ENCODE measurements at places on chromosomes 1 and 21.
A peak's percentile ranks its signal among the peaks of the same experiment; 100 is the strongest.

GRCh38 chr1:221696027-221696426 lies 45.9 kb downstream of the DUSP10 start:
- no peak for DNase-seq

- no peak for DNase-seq
Measured at GRCh38 chr1:197991594-197991993, 74.4 kb downstream of the LHX9 start.

- DNase-seq, result peak; percentile 74
Measured at GRCh38 chr1:160193091-160193819, 2.9 kb downstream of the CASQ1 start.

GRCh38 chr21:34528131-34528561 lies 16.1 kb upstream of the KCNE1 start:
- no peak for DNase-seq

DNA sequence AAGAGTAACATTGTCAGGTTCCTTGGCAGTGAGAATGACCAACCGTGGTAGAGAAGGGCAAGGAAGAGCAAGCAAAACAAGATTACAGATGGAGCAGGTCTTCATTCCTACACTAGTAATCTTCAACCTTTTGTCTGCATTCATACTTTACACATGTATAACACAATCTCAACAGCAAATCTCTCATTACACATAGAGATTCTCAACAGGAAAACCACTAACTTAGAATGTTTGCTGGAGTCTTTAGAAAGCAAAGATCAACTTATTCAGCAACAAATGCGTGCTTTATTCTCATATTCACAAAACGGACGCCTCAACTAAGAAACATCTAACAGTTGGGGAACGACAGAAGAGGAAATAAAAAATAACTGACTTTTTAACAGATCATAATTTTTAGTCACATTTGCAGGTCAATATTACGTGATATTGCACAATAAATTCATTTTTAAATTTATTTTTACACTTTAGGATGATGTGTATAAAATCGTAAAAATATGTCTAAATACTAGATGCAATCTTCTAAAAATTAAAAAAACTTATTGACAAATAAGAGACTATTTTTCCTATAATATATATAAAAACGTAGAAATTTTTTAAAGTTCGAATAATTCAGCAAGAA lies 82.9 kb downstream of the ARID4B start:
- no peak for DNase-seq

DNA sequence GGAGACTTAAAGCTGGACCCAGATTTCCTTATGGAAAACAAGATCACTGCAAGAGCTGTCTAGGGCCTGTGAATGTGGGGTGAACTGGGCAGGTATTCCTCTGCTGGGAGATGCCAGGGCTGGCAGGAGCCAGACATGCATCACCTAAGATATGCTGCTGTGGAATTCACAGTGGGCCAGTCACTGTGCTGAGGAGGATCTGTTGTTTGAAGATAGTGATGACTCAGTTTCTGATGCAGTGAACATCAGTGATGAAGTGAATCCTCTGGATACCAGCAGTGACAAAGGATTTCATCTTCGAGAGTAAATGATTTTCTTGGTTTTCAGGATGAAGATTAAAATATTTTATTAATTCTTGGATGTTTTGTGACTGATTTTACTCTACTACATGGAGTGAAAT lies 29.9 kb upstream of the CAMSAP2 start:
- DNase-seq, result no peak

GRCh38 chr1:16927256-16927655 lies 5.5 kb downstream of the CROCC start:
- DNase-seq, result no peak

DNA sequence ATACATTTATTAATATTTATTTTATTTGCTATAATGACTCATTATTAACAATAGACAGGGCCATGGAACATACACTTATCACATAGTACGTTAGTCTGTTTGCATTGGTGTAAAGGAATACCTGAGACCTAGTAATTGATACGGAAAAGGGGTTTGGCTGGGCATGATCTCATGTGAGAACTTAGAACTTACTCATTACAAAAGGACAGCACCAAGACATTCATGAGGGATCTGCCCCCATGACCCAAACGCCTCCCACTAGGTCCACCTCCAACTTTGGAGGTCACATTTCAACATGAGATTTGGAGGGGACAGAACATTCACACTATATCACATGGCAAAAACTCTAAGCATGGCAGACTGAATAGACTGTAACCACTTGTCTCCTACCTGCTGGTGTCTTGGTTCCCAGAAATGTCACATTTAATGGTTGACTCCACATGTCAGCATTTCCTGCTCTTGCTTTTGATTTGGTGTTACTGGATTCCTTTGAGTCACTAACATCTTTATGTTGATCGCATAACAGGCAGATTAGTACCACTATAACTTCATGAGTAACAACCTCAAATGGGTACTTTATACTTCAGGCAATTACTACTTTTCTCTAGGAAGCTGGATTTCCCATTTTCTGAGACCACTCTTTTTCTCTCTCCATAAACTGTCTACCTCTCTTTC lies 3.5 kb upstream of the C1orf116 start:
- DNase-seq, result no peak

DNA sequence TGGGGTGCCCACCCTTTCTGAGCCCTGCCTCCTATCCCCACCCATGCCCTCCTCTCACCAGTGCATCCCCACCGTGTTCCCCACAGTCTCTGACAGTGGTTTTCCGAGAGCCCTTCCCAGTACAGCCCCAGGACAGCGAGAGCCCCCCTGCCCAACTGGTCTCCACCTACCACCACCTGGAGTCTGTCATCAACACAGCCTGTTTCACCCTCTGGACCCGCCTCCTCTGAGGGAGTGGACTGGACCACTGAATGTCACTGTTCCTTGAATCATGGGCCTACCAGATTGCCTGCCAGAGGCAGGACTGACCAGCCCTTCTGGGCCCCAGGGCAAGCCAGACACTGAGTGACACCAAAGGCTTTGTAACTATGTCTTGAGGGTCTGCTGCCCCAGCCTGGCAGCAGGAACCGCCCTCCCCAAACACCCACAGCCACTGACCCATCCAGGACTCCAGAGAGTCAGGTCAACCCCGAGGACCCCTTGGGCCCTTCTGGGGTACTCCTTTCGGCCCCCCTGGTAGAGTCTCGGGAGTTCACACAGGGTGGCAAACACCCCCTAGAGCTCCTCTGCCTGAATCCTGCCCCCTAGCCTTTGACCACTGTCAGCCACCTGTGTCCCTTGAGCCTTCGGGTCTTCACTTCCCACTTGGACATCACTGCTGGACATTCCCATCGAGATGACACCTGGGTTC lies 3.3 kb downstream of the HYI start:
- no peak for DNase-seq

GRCh38 chr1:201488830-201489589 lies 17.9 kb downstream of the CSRP1 start:
- no peak for DNase-seq

DNA sequence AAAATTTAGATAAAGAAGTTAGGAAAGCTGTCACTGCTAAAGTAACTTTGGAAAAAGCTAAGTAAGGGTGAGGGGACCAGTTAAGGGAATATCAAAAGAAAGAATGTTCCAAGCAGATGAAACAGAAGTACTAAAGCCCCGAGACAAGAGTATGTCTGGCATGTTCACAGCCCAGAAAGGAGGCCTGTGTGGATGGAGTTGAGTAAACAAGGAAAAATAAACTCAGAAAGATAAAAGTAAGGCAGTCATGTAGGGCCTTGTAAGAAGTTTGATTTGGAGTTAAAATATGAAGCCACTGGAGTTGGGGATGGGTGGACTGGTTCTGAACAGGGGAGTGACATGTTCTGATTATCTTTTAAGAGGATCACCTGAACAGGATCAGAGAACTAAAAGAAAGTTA lies 177.9 kb downstream of the CDC42BPA start:
- no peak for DNase-seq

DNA sequence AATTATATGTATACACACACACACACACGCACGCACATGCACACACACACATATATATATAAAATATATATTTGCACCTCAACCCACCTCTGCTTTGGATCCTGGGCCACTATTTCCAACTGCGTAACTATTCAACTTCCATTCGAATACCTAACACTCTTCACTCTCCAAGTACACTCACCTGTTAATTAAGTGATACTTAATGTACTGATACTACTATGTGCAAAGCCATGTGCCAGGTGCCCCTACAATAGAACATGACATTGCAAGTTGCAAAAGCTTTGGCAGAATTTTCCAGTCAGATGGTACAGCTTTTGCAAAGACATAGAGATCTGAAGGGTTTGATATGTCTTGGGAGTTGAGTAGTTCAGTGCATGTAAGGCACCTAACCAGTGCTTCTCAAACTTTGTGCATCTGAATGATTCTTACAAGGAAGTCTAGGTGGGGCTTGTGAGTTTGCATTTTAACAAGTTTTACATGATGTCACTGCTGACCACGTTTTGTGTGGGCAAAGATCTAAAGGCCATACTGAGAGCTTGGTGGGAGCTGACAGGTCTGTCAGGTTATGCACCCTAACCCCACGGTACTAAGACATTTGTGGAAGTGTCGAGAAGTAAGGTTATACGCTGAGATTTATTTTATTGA lies 7.2 kb downstream of the CXADR start:
- DNase-seq, result no peak

GRCh38 chr1:221783437-221783836 lies 41.5 kb upstream of the DUSP10 start:
- DNase-seq, result no peak

GRCh38 chr21:46594276-46594675 lies 10.6 kb downstream of the S100B start:
- no peak for DNase-seq

DNA sequence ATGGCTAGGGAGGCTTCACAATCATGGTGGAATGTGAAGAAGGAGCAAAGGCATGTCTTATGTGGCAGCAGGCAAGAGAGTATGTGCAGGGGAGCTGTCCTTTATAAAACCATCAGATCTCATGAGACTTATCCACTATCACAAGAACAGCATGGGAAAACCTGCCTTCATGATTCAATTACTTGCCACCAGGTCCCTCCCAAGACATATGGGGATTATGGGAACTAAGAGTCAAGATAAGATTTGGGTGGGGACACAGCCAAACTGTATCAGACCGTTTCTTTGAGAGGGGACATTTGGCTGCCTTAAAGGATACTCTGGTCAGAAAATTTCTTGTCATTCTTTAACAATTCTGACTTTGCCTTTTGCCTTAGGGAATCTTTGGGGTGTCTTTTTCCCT lies 3.2 kb upstream of the XPR1 start:
- no peak for DNase-seq

DNA sequence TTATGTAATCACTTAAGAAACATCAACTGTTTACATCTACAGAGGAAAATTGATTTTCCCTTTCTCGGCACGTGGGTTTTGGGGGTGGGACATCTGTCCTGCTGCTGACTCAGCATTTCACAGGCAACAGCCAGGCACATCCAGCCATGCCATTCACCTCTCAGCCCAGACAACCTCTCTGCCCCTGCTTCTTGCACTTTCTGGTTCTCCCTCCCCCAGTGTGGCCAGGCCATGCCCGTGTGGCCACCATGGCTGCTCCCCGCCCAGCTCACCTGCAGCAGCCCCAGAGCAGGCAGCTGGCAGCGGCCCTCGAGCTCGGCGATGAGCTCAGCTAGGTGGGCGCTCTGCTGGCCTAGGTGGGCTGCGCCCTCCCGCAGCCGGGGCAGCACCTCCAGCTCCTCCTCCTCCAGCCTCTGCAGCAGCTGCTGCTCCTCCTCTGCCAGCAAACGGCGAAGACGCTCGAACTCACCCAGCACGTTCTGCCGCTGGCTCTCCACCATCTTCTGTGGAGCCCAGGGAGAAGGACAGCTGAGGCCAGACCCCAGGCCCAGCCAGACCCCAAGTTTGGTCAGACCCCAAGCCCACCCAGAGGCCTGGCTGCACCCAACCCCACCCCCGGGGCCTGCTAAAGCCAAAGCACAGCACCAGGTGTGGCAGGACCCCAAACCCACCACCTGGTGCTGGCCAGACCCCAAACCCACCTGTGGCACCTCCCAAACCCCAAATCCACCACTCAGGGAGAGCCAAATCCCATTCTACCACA lies 5.8 kb downstream of the TRIM11 start:
- no peak for DNase-seq

DNA sequence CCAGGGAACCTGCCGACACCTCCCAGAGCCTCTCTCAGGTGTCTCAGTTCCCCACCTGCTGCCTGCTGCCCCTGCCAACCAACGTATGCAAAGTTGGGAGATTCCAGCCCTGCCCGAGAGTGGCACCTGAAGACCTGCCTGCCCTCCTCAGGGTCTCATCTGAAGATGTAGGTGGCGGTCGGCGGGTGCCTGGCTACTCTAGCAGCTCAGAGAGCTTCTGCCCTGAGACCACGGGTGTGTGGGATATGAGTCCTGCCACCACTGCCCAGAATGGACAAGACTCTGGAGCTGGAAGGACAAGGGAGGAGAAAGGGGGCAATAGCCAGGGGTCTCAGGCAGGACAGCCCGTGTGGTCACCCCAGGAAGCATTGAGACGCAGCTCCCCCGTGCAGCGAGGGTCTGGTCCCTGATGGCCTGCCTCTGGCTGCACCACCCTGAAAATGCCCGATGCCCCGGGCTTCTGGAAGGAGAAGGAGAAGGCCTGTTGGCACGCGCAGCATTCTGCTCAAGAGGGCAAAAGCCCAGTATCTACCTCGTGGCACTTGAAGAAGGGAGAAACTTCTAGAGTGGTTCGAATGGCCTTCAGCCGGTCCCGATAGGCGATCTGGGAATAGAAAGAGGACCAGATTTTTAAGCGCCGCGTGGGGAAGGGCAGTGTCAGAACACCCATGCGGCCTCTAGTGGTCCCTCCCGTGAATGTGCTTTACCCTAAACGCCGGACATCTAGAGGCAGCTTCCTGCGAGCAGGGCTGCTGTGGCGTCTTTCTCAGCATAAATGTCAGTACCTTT lies 88.8 kb downstream of the STUM start:
- DNase-seq, result no peak

GRCh38 chr1:162284206-162284955 lies 92.3 kb downstream of the SPATA46 start:
- DNase-seq, result no peak

GRCh38 chr1:60762176-60762575 lies 320.2 kb upstream of the NFIA start:
- no peak for DNase-seq

GRCh38 chr1:2074944-2075740 lies 24.9 kb downstream of the PRKCZ start:
- DNase-seq, result no peak

DNA sequence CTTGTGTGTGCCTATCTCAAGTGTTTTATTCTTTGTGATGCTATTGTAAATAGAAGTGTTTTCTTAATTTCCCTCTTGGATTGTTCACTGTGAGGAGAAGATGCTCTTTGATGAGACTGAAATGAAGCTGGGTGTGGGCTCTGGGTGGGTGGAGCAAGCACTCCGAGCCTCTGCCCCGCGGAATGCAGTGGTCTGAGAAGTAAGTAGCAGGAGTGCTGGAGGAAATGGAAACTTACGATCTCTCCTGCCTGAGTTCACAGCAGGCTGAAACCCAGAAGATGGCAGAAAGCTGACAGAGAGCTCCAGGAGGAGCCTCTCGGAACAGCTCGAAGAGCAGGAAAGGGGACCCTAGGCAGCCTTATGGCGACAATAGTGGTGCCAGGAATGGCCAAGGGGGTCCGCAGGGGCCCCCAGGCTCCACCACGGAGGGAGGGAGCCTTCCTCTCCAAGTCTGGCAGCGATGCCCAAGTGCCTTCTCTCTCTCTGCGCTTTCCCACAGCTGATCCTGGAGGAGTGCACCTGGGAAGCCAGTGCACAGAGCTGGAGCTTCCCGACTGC lies 126.8 kb upstream of the COL6A1 start:
- DNase-seq, result no peak

All from stimulated activated CD8-positive, alpha-beta memory T cell treated with anti-CD3 and anti-CD28 coated beads, Interleukin-2, amount 100 ng/mL, for 48 hours (primary cell).